ENCODE measurements at places on chromosomes 3 and 15. TPM values are rescaled to one million over a fixed set of nuclear protein-coding genes. Genes with fewer than 3 reads are reported as not detected.

DNA sequence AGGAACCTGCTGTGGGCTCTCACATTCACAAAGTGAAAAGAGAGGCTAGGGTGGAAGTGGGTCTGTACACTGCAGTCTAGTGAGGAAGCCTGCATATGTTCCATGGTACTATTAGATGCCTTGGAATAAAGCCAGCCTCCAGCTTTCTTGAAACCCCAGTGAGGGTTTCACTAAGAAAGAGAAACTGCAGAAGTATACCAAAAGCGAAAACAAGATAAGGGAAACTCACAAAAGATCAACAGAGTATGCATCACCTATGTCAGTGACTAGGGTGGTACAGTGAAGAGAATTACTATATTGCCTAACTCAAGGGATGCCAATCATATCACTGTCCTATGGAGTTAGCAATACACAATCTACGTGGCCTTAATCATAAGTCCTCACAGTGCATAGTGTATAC lies 212.5 kb upstream of the GADL1 start:
- no peak for DNase-seq

GRCh38 chr3:154684440-154684839 lies 254.4 kb upstream of the GPR149 start:
- DNase-seq, result no peak

DNA sequence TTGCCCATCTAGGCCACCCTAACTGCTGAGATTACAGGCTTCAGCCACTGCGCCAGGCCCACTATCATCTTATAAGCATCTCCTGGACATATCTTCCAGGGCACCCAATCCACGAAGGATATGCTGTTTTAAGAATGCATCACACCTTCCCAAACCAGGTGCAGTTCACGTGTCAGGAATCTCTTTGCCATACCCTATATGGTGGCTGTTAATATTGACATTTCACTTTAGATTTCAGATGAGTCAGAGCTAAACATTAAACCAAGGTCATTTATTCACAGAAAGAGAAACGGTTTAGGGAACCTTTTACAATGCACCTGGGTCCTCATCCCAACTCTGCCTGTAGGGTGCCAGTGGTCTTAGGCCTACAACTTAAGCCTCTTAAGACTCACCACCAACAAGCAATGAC lies 85.7 kb downstream of the TBL1XR1 start:
- DNase-seq, result no peak

- DNase-seq, result no peak
These were observed 108.1 kb upstream of the PLAAT1 start for GRCh38 chr3:193132964-193133363.

DNA sequence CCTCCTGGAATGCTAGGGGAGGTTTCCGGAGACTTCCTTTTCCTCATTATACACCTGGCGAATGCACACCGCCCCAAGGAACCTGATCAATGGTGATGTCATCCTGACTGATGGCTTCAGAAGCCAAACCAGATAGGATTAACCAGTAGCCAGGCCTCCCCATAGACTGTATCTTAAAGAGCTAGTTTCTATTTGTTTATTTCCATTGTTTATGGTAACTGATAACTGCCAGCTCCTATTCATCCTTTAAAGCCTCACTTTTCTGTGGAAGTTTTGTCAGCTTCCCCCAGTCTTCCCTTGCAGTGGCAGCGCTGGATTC lies at the start of gene MKRN2OS:
MKRN2OS (minus strand) TSS at position 27 of the 319 bp plus-strand sequence. CDS start 35 bp downstream, outside the sequence.
- DNase-seq, result no peak

DNA sequence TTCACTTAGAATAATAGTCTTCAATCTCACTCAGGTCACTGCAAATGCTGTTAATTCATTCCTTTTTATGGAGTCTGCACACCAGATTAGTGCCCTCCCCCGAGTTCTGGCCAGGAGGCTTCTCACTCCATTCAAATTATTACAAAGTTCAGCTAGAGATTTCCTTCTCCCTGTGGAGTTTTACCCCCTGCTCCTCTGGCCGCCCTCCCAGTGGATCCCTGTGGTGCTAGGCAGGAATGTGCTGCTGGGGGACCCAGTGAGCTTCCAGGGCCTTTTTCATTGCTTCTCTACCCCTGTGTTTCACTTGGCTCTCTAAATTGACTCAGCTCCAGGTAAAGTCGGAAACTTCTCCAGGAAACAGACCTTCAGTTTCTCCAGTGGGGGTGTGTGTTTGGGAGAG lies 42.7 kb upstream of the CD200R1L start:
- DNase-seq, result no peak

- DNase-seq, result no peak
These were observed 8.5 kb downstream of the SEC61A1 start for GRCh38 chr3:128060473-128061381.

- DNase-seq, result no peak
These were observed 36.7 kb downstream of the RGMA start for GRCh38 chr15:93052090-93052879.

DNA sequence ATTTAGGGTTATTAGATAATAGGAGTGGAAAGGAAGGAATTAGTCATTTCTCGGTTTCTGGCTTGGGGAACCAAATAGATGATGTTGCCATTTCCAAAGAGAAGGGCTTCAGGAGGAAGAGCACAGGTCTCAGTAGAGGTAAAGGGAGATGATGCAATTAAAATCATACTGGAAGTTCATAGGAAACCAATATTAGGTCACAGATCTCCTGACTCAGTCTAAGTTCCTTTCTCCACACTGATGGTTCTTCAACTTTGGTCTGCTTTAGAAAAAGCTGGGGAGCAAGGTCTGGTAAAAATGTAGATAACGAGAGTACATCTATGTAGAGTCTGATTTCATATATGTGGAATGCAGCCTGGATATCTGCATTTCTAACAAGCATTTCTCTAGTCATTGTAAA lies 130.9 kb downstream of the POLQ start:
- DNase-seq, result no peak

- no peak for DNase-seq
These were observed 29.4 kb downstream of the CD200R1L start for GRCh38 chr3:112817271-112817670.

GRCh38 chr3:182118066-182118465 lies 406.3 kb downstream of the SOX2 start:
- no peak for DNase-seq

GRCh38 chr3:194632809-194633348 lies 340 bp downstream of the TMEM44 start:
- DNase-seq, result peak; percentile 58

DNA sequence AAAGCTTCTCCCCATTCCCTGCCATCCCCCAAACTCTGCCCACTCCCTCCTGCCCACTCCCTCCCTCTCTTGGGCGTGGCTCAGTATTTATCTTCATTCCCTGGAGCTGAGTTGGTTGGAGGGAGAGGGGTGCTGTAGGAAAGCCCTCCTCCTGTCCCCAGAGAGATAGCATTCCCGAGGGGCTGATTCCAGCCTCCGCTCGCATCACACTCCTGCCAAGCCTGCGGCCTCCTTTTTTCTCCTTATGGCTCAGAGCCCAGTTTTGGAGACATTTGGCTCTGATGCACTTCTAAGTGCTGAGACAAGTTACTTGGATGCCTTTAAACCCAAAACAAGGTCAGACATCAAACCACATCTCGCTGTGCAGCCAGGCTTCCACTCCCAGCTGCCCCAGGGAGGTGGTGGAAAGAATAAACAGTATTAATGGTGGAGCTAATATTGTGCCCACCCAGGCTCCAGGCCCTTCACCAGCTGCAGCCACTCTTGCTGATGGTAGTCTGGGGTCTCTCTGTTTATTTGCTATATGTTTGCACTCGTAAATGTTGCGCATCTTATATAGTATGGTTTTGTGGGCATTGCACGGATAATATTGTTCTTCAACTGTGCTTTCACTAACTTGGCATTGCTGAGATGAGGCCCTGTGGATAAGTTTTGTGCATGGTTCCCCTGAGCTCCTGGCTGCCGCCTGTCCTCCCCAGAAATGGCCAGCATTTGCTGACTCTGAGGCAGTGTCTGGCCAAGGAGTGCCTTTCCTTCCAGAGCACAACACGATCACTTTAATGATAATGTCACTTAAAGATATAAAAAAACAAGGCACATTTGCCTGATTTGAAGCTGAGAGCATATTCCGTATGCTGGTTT lies 157.2 kb downstream of the LRRC28 start:
- no peak for DNase-seq

- no peak for DNase-seq
These were observed 19.5 kb upstream of the ZMAT3 start for GRCh38 chr3:179091113-179091512.

DNA sequence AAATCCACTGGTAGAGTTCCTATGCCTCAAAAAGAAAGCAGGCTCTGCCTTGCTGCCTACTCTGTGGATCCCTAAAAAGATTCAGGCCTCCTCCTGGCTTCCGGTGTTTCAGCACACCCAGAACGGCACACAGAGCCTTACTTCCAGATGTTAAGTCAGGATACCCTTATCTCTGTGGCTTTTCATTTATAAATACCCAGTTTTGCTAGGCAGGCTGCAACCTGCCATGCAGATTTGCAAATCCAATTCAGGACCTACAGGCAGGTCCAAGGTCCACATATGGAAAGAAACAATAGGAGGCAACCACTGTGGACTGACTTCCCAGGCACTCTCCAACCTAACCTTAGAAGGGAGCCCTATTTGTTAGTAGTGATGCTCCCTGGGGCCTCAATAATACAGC lies 30.7 kb downstream of the EFL1 start:
- DNase-seq, result no peak

GRCh38 chr3:141680620-141681389 lies 57.3 kb upstream of the RNF7 start:
- no peak for DNase-seq

GRCh38 chr15:66592505-66593218 lies 26.9 kb upstream of the LCTL start:
- no peak for DNase-seq

- DNase-seq, result no peak
These were observed 38.2 kb downstream of the TRANK1 start for GRCh38 chr3:36906504-36907149.

- DNase-seq, result no peak
These were observed 298.0 kb upstream of the RBMS3 start for GRCh38 chr3:28982906-28983305.

- DNase-seq, result no peak
These were observed 61.4 kb downstream of the GADL1 start for GRCh38 chr3:30832961-30833575.

GRCh38 chr3:42510325-42510724 lies 7.9 kb downstream of the VIPR1 start:
- DNase-seq, result no peak

DNA sequence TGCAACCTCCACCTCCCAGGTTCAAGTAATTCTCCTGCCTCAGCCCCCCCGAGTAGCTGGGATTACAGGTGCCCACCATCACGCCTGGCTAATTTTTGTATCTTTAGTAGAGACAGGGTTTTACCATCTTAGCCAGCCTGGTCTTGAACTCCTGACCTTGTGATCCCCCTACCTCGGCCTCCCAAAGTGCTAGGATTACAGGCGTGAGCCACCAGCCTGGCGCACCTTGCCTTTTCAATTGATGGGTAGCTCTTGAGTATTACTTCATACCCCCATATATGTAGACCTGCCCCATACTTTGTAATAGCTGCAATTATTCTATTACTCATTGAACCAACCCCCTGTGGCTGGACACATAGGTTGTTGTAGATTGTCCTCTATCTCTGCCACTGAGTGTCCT lies 101.3 kb downstream of the LRRK1 start:
- no peak for DNase-seq

DNA sequence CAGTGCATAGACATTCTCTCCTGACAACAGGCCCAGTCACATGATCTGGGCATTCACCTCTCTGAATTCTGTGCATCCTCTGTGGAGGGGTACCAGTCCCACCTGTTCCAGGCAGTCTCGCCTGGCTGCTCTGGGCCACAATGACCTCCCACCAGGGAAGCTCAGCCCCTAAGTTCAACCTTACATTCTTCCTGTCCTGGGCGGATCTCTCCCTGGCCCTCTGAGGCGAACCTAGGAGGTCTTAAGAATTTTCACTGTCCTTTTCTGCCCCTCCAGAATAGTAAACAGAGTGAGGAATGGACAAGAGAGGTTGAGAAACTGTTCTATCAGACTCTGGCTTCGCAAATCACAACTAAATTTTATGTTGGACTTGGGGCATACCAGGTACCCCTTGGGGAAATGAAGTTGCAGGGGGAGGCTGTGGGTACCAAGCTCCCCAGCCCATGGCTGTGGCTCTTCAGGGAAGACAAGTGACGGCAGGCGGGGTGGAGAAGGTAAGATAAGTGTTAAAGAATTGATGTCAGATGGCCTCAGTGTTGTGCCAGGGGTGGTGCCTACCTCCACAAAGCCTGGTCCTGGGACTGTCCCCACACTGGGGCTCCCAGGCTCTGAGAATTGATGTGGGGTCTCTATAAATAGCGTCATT lies 5.3 kb downstream of the SCN5A start:
- no peak for DNase-seq

RFC4 gene
- 24.4 TPM for polyA plus RNA-seq

CTNNB1 gene
- 273 TPM for polyA plus RNA-seq

COL6A5 gene
- 0.03 TPM for polyA plus RNA-seq

C3orf85 gene
- not detected for polyA plus RNA-seq

KCNMB3 gene
- polyA plus RNA-seq, result 5.4 TPM

TNFAIP8L3 gene
- 2.4 TPM for polyA plus RNA-seq

LYZL4 gene
- polyA plus RNA-seq, result not detected

ZNF660 gene
- polyA plus RNA-seq, result not detected

CLDN18 gene
- 0.54 TPM for polyA plus RNA-seq
